ENCODE measurements at places on chromosomes 1 and 21.

DNA sequence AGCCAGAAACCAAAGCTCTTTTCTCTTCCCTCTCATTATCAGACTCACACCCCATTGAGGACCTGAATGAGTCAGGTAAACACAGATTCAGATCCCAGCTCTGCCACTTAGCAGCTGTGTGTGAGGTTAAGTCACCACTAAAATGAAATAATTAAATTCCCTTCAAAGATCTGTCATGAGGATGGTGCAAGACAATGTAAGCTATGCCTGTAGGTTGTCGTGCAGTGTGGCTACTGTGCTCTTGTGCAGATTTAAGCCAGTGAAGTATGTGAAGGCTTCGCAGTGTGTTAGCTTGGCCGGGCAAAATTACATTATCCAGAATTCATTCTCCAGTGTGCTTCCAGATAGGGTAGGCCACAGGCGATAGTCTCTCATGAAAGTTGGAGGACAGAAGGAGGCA, 13.6 kb downstream of the UBL4B start:
- H3K4me3 ChIP-seq = no peak overlapping the region
- H3K36me3 ChIP-seq = no peaks in the 10 kb centered on the region
- H3K4me1 ChIP-seq = no peaks in the 10 kb centered on the region
- H3K27me3 ChIP-seq = peaks cover 37% of the 10 kb centered on the region
- no peak overlapping the region for H3K27ac ChIP-seq
- DNase-seq = no peak

- H3K27ac ChIP-seq = no peak overlapping the region
- no peak for DNase-seq
- H3K36me3 ChIP-seq = peaks cover 4% of the 10 kb centered on the region
Measured at GRCh38 chr1:60850084-60850483, 232.3 kb upstream of the NFIA start.

DNA sequence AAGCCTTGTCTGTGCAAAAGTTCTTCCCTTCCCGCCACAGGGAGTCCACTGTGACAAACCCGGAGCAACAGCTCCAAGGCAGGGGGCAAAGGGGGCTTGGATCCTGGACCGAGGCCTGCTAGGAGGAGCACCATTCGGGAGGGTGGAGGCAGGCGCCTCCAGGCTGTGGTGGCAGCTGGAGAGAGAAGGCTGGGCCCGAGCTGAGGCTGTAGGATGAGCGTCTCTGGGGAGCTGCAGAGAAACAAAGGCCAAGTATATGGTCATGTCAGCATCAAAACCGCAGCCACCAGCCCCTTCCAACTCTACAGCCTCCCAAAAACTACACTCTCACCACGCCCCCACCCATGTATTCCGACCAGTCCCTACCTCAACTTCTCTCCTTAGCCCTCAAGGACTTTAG, 579 bp downstream of the SH3BP5L start:
- no peaks in the 10 kb centered on the region for H3K27me3 ChIP-seq
- H3K4me3 ChIP-seq = peak overlapping the region; percentile 96
- peaks cover 41% of the 10 kb centered on the region for H3K4me1 ChIP-seq
- peak overlapping the region; percentile 97 for H3K27ac ChIP-seq

DNA sequence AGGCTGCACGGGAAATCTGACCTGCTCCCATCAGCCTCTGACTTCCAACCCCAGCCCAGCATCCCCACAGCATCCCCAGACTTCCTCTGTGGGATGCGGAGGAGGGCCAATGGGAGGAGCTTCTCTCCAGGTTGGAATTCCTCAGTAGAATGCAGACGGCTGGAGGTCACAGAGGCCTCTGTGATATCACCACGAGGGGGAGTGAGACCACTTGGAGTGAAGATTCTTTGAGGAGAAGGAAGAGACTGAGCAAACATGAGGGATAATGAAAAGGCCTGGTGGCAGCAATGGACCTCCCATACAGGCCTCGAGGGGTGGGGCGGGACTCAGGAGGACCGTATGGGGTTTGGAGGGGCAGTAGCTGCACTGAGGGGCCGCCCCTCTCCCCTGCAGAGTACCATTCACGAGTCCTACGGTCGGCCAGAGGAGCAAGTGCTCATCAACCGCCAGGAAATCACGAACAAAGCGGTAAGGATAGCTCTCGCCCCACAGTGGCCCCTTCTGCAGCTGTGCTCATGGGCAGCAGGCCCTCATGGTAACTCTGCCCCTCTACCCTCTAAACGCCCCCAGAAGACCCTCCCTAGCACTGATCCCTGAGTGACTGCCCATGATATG, at the start of gene CATSPER4:
Gene CATSPER4 (plus strand): TSS at position 230 of the 615 bp plus-strand sequence. CDS start 26 bp downstream, at position 256.
- H3K27me3 ChIP-seq = no peaks in the 10 kb centered on the region
- peaks cover 3% of the 10 kb centered on the region for H3K36me3 ChIP-seq
- H3K4me3 ChIP-seq = no peak within 1 kb of the TSS
- no peaks in the 10 kb centered on the region for H3K4me1 ChIP-seq

DNA sequence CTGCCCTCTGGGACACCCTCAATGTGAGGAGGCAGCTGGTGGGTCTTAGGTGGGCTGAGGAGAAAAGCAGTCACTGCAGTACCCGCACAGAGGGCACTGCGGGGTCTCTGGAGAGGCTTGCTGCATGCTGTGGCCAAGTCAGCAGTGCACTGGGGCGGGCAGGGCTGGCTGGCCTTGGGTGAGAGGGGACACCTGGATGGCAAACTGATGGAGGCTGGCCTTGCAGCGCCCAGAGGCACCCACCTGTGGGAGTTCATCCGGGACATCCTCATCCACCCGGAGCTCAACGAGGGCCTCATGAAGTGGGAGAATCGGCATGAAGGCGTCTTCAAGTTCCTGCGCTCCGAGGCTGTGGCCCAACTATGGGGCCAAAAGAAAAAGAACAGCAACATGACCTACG, 3.2 kb downstream of the ELF3 start:
- peak overlapping the region; percentile 96 for H3K4me3 ChIP-seq
- H3K27ac ChIP-seq = peak overlapping the region; percentile 96
- H3K4me1 ChIP-seq = peaks cover 30% of the 10 kb centered on the region
- DNase-seq = no peak
- peaks cover 22% of the 10 kb centered on the region for H3K36me3 ChIP-seq

DNA sequence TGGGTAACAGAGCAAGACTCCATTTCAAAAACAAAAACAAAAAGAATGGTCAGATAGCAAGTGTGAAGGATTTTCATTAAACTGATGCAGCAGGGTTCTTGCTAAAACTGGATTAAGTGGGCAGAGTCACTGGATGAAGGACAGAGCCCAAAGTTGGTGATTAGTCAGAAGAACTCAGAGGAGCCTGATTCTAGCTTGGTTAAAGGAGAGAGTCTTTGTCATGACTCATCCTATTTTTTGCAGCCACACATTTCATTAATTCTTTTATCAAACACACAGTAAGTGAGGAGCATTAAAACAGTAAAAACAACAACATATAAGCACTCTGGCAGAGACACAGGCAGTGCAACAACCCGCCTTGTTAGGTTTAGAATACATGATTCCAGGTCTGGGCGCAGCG, 56.0 kb upstream of the EDARADD start:
- no peak overlapping the region for H3K4me3 ChIP-seq
- no peaks in the 10 kb centered on the region for H3K27me3 ChIP-seq
- peaks cover 13% of the 10 kb centered on the region for H3K4me1 ChIP-seq
- H3K27ac ChIP-seq = no peak overlapping the region
- no peaks in the 10 kb centered on the region for H3K36me3 ChIP-seq
- no peak for DNase-seq

DNA sequence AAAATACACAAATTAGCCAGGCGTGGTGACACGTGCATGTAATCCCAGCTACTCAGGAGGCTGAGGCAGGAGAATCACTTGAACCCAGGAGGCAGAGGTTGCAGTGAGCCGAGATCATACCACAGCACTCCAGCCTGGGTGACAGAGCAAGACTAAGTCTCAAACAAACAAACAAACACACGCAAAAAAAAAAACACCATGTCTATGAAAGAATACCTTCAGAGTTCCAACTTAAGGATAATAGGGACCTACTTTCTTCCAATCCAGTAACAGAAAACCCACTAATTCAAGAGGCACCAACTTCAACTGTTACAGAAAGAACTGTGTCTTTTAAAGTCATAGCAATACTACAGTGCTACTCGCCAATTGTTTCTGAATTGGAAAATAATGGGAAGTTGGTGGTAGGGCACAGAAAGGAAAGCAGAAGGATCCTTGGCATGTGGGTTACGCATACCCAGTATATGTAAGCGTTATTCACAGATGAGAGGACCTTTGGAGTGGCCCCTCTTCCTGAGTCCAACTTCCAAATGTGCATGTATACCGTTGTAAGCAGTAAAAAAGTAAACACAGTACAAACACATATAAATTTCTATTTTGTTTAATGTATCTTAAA, 87.0 kb downstream of the ACBD6 start:
- no peak for DNase-seq
- no peaks in the 10 kb centered on the region for H3K4me1 ChIP-seq
- no peak overlapping the region for H3K27ac ChIP-seq
- H3K27me3 ChIP-seq = no peaks in the 10 kb centered on the region
- H3K36me3 ChIP-seq = peaks cover 22% of the 10 kb centered on the region

DNA sequence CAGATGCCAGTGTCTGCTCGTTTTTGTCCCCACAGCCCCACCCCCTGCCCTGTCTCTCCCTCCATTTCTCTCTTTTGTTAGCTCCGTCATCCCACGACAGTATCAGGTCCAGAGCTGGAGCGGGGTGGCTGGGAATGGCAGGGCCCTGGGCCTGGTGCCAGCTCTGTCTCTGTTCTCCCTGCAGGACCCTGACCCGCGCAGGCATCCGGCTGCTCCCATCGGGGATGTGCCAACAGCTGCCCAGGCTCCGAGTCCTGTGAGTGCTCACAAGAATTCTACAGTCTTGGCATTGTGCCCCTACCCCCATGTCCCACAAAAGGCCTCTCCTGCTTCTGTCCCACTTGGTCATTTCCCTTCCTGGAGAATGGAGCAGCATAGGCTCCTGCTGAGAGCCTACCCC, 37.4 kb downstream of the UBE2T start:
- H3K4me3 ChIP-seq = no peak overlapping the region
- H3K27ac ChIP-seq = no peak overlapping the region
- no peaks in the 10 kb centered on the region for H3K36me3 ChIP-seq
- peaks cover 21% of the 10 kb centered on the region for H3K27me3 ChIP-seq
- no peaks in the 10 kb centered on the region for H3K4me1 ChIP-seq

DNA sequence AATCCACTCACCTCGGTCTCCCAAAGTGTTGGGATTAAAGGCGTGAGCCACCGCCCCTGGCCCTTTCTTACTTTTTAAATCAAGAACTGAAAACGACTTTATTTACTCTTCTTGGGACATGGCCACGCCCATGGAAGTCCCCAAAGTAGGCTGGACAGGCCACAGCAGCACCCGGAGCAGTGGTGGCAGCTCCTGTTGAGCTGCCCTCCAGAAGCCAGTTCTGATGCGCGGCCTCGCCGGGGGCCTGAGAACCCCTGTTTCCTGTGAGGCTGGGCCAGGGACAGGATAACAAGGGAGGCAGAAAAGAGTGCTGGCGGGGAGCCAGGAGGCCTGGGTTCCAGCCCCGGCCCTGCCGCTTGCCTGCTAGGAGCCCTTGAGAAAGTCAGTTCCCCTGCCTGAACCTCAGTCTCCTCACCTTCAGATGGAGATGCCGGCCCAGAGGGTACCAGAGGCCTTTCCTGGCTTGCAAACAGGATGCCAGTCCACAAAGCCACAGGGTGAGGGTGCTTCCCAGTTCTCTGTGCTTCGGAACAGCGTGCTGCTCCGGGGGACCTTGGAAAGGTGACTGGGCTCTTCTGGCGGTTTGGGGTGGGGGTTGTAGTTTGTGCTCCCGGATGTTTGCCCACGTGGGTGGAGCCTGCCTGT, 59.4 kb downstream of the RUNX3 start:
- H3K27me3 ChIP-seq = peaks cover 4% of the 10 kb centered on the region
- no peak overlapping the region for H3K4me3 ChIP-seq

GRCh38 chr1:162171111-162171510, 101.6 kb downstream of the NOS1AP start:
- peaks cover under 1% of the 10 kb centered on the region for H3K36me3 ChIP-seq
- H3K27me3 ChIP-seq = peaks cover 1% of the 10 kb centered on the region
- DNase-seq = no peak
- no peak overlapping the region for H3K4me3 ChIP-seq
- no peak overlapping the region for H3K27ac ChIP-seq

GRCh38 chr1:38891753-38892152, 10.4 kb upstream of the GJA9 start:
- peaks cover 3% of the 10 kb centered on the region for H3K36me3 ChIP-seq
- H3K4me3 ChIP-seq = no peak overlapping the region
- no peak for DNase-seq
- no peaks in the 10 kb centered on the region for H3K27me3 ChIP-seq
- H3K4me1 ChIP-seq = no peaks in the 10 kb centered on the region

DNA sequence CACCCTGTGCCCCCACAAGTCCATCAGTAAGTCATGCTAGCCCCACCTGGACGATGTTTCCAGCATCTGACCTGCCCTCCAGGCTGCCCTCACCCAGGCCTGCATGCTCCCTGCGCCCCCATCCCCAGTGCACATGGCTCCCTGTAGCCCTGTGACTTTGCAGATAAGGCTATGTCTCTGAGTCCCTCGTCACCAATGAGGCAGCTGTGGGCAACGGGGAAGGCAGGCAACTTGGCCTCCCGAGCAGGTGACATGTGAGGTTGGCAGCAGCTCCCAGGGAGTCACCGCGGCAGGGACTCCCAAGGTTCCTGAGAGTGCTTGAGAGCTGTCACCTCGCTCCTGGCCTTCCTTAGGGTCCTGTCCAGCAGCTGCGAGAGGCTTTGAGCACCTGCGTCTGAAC, 32.4 kb upstream of the AGPAT3 start:
- H3K27ac ChIP-seq = no peak overlapping the region
- H3K4me3 ChIP-seq = no peak overlapping the region
- H3K36me3 ChIP-seq = no peaks in the 10 kb centered on the region
- no peaks in the 10 kb centered on the region for H3K4me1 ChIP-seq
- DNase-seq = no peak
- H3K27me3 ChIP-seq = peaks cover 4% of the 10 kb centered on the region

- H3K36me3 ChIP-seq = peaks cover 10% of the 10 kb centered on the region
- peaks cover 30% of the 10 kb centered on the region for H3K4me1 ChIP-seq
- DNase-seq = peak; percentile 100
- peaks cover under 1% of the 10 kb centered on the region for H3K27me3 ChIP-seq
- peak within 1 kb of the TSS; percentile 95 for H3K4me3 ChIP-seq
Measured at GRCh38 chr21:46635324-46636180, at the start of gene PRMT2. TSS of gene PRMT2 (plus strand) at chr21:46635674. CDS start at chr21:46636952, 1,278 bp downstream.

- peak; percentile 72 for DNase-seq
- H3K4me3 ChIP-seq = peak overlapping the region; percentile 51
- H3K4me1 ChIP-seq = peaks cover 9% of the 10 kb centered on the region
Measured at GRCh38 chr1:1430114-1430982, 5.1 kb upstream of the VWA1 start.

GRCh38 chr21:36325373-36326010, 5.5 kb downstream of the MORC3 start:
- no peak overlapping the region for H3K4me3 ChIP-seq
- H3K27me3 ChIP-seq = no peaks in the 10 kb centered on the region
- H3K27ac ChIP-seq = no peak overlapping the region
- H3K36me3 ChIP-seq = peaks cover 25% of the 10 kb centered on the region

DNA sequence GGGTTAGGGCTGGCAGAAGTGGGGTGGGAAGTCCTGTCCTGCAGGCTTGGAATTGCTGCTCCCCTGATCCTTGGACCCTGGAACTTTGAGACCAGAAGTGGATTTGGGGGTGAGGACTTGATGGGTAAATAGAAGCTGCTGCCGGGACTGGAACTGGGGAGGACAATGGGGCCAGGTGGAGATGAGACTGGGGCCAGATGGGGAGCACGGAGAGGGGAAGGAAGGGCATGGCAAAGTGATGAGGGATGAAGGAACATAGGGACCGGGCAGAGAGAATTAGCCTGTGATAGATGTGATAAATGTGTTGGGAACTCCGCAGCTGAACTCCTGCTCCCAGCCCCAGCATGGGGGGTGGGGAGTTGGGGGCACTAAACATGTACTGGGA, 637 bp downstream of the NHLH1 start:
- peak; percentile 43 for DNase-seq
- peaks cover 13% of the 10 kb centered on the region for H3K27me3 ChIP-seq
- H3K4me3 ChIP-seq = no peak overlapping the region
- H3K36me3 ChIP-seq = no peaks in the 10 kb centered on the region
- H3K27ac ChIP-seq = no peak overlapping the region

GRCh38 chr1:207887542-207888201, 23.3 kb downstream of the CD34 start:
- DNase-seq = no peak
- H3K27me3 ChIP-seq = peaks cover 31% of the 10 kb centered on the region
- no peak overlapping the region for H3K4me3 ChIP-seq
- H3K4me1 ChIP-seq = peaks cover 9% of the 10 kb centered on the region

Measured in type B pancreatic cell (in vitro differentiated cells).